Tibial artery (tissue), 4 donors: ENCODE measurements at places on chromosomes 2 and 18.

DNA sequence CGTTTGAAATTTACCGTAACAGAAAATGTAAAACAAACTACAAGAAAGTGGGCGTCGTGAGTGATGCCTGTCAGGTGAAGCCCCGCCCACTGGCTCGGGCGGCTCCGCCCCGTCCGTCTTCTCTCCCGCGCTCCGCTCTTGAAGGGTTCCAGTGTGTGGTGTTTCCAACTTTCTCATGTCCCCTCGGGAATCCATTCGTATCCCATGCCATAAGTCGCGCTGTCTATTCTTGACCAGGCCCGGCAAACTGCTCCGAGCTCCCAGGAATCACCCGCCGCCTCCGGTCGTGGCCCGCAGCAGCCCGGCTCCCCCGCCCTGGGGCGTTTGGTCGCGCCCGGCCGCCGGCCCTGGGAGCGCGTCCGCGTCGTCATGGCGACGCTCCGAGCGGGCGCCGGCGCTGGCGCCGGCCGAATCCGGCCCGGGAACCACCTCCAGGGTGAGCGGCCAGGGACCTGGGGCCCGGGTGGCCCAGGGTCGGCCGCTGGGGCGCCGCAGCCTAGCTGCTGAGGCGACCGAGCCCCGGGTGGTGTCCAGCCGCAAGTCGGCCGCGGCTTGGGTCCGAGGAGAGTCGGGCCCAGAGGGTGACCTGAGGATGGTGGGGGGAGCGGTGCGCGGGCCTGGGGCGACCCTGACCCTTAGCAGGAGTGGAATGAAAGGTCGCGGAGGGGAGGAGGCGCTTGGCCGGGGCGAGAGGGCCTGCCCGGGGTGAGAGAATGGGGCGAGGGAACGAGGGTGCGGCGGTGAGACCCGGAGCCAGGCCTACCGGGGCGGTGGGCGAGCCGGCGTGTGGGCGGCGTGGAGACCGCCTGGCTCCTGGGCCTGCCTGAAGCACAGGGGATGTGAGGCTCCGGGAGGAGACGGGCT lies at the start of gene CFAP221:
TSS of gene CFAP221 (plus strand) at position 375 of the 864 bp plus-strand sequence. CDS start 1,683 bp downstream, outside the sequence.
- DNase-seq = peak; percentile 30

GRCh38 chr2:85248773-85249509 lies 78.8 kb downstream of the TGOLN2 start:
- DNase-seq = peak; percentile 74

DNA sequence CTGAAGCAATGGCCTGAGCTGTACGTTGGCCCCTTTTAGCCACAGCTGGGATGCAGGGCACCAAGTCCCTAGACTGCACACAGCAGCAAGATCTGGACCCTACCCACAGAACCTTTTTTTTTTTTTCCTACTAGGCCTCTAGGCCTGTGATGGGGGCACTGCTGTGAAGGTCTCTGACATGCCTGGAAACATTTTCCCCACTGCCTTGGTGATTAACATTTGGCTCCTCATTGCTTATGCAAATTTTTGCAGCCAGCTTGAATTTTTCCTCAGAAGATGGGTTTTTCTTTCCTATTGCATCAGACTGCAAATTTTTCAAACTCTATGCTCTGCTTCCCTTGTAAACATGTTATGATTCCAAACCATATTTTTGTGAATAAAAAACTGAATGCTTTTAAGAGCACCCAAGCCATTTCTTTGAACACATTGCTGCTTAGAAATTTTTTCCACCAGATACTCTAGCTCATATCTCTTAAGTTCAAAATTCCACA lies 33.5 kb downstream of the PDE1A start:
- no peak for DNase-seq

- no peak for DNase-seq
These were observed 129.4 kb upstream of the NCK2 start for GRCh38 chr2:105615305-105615704.

DNA sequence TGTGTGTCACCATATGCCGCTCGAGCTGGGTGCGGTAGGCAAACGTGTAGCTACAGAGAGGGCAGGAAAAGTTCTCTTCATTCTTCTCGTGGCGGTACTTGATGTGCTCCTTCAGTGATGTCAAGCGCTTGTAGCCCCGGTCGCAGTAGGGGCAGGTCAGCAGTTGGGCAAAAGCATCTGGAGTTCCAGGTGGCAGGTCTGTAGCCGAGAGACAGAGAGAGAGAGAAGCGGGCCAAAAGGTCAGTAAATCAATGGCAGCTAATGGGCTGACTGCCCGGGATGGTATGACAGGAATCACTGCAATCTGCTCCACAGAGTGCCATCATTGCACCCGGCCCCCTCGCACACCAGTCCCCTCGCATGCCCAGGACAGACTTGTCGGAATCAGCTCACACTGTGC lies 116.0 kb downstream of the ZEB2 start:
- no peak for DNase-seq

- DNase-seq = no peak
These were observed 41.1 kb downstream of the FEZ2 start for GRCh38 chr2:36556842-36557241.

- peak; percentile 39 for DNase-seq
These were observed 83.3 kb upstream of the POMC start for GRCh38 chr2:25251422-25252273.

DNA sequence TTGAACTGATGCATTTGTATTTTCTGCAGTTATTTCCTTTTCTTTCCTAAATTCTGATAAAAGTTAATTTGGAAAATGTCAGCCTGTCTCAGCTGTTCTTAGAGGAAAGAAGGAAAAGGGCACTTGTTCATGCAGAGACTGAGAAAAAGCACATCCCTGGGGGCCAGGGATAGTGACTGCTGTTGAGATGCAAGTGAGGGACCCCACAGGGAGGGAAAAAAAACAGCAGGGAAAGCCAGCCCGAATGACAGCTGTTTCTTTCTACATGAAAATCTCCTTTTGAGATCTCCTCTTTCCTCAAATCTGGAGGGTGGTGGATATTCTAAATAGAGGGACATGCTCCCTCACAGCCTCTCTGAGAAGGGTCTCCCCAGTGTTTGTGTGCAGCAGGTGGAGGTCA lies 14.0 kb upstream of the MTA3 start:
- DNase-seq = no peak

GRCh38 chr2:55159037-55159651 lies 72.9 kb downstream of the CLHC1 start:
- DNase-seq = peak; percentile 77

DNA sequence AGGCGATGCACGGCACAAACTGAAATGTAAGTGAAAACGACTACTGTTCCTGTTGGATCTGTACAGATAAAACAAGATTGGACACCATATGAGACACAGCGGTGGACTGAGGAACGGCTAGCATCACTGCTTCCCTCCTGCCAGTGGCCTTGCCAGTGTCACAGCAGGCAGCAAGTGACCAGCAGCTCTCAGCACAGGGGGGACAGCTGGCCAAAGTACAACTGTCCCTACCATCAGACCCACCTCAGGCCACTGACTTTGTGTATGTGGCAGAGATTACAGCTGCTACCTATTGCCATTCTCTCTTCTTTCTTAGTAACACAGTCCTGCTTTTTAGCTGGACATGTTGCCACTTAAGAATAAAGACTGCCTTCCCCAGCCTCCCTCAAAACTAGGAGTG lies 80.0 kb upstream of the SLC66A3 start:
- no peak for DNase-seq

- no peak for DNase-seq
These were observed 27.9 kb downstream of the RMND5A start for GRCh38 chr2:86747711-86748639.

- no peak for DNase-seq
These were observed 117.0 kb downstream of the FTCDNL1 start for GRCh38 chr2:199734011-199734410.

DNA sequence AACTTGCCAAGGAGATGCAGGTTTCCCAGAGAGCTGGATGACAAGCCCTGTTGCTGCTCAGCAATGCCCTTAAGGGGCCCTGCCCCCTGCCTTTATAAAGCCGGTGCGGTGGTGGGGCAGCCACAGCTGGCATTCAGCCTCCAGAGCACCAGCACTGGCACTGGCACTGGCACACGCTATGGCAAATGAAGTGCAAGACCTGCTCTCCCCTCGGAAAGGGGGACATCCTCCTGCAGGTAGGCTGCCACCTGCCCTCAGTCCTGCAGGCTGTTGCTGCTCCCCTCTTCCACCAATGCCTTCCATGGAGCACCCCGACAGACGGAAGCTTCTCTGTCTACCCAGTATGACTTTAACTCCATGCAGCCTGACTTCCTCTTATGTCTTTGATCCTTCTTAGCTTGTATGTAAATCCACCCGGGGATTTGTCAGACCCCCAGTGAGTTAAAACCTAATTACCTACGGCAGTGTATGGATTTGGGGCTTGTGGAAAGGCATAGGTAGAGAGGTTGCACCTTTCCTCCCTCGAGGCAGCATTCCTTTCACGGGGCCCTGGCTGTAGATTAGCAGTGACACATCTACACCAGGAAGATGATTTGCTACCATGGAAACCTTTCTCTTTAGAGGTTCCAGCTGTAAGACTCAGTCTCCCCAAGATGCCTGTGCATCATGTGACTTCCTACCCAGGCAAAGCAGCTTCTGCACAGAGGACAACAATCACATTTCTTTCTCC lies at the start of gene DAPL1:
TSS of gene DAPL1 (plus strand) at position 123 of the 730 bp plus-strand sequence. CDS start at position 179, 56 bp downstream.
- DNase-seq = no peak

DNA sequence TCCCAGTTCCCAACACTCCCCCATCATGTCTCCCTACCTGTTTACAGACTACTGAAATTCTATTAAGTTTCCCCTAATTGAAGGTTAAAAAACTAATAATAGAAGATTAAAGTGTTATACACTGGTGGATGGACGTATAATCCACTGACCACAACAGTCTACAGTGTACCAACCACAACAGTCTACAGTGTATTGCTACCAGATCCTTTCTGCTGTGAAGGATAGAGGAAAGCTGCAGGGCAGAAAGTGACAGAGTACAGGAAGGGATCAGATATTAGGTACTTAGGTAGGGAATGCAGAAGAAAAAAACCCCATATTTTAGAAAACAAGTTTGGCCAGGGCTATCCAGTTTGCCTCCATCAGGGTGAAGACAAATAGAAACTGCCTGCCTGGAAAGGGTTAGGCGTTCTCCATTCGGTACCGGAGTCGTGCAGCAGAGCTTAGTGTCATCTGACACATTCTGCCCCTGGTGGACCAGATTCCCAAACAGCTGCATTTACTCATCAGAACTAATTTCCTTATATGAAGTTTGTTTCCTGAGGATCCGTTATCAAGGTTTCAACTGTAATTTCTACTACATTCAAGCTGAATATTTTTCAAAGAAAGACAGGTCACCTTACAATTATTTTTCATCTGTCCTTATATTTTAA lies 49.9 kb downstream of the KLF7 start:
- no peak for DNase-seq

DNA sequence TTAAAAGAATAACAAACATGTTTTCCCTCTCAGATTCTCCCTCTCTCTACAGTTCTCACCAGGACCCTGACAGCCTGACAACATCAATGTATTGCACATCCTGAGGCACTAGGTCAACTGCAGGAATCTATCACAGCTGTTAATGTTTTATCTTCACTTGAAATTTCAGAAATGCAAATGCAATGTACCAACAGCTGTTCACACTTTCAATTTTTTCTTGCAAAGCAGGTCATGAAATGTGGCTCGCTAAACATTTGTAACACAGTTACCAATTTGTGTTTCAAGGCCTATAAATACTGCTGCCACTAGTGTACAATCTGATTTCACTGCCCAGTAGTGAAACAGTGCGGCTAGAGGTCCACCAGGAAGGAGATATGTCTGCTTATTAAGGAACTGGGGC lies 147.8 kb downstream of the EXOC6B start:
- no peak for DNase-seq

DNA sequence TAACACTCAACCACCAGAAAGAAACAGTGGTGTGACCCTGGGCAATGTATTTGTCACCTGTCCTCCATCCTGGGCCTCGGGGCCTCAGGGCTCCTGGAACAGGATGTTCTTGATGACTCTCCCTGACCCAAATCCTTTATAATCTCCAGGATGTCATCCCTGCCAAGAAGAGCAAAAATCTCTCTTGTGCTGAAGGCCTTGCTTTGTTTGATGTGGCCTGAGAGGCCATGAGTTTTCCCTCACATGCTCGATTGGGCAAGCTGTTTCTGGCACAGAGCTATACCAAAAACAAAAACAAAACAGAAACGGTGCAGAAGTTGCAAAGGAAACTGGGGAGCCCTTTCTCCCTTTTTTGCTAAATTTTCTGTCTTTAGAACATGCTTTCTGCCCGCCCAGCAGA lies 35.7 kb upstream of the ST3GAL5 start:
- peak; percentile 72 for DNase-seq
